HS-5 (cell line): ENCODE measurements at places on chromosomes 5 and 9.

GRCh38 chr9:2337131-2337530, 284.5 kb upstream of the VLDLR start:
- no peak for DNase-seq

DNA sequence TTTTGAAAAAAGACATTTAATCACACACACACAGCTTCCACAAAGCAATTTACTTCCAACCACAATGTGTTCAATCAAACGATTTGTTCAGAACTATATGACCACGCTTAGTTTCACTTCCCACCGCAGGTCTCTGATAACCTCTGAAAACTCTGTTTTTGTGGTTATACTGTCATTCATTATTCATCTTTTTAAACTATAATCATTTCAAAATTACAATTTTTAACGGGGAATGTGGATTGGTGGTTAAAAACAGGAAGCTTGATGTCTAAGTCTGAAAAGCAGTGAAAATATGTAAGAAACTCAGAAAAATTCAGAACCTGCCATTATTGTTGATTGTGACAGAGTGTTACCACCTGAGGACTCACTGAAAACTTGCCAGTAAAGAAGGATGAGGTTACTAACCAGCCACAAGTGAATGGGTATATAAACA, 12.7 kb upstream of the TMEM174 start:
- no peak for DNase-seq

DNA sequence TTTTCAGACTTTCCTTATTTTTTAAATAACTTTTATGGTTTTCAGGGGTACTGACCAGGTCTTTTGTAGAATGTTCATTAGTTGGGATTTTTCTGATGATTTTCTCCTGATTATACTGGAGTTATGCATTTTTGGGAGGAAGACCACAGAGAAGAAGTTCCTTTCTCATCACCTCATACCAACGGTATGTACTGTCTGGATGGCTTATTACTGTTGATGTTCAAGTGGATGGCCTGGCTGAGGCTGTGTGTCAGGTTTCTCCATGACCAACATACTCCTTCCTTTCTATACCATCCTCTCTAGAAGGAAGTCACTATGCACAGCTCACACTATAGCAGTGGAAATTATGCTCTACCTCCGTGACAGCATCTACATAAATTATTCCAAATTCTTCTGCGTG, 71.1 kb upstream of the NR3C1 start:
- no peak for DNase-seq

GRCh38 chr5:159645179-159645846, 271.0 kb upstream of the ADRA1B start:
- DNase-seq, result no peak

DNA sequence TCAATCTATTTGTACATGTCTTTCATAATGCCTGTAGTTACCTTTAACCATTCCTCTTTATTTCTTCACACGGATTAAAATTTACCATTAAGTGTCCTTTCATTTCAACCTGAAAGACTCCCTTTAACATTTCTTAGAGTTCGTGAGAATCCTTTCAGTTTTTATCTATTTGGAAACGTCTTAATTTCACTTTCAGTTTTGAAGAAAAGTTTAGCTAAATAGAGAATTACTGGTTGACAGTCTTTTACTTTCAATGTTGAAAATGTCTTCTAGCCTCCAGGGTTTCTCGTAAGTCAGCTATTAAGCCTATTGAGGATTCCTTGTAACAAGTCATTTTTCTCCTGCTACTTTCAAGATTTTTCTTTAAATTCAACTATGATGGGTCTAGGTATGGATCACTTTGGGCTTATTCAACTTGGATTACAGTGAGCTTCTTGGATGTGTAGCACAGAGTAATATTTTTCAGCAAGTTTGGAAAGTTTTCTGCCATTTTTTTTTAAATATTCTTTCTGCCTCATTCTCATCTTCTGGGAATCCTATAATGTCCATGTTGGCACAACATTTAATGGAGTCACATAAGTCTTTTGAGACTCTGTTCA, 48.5 kb downstream of the RFX3 start:
- no peak for DNase-seq

GRCh38 chr5:130231786-130232185, 327.5 kb downstream of the CHSY3 start:
- no peak for DNase-seq

GRCh38 chr9:125631391-125632085, 75.5 kb downstream of the MAPKAP1 start:
- no peak for DNase-seq

- DNase-seq, result no peak
Measured at GRCh38 chr9:38181866-38182265, 112.8 kb upstream of the SHB start.

GRCh38 chr5:178150977-178151734, 2.5 kb downstream of the NHP2 start:
- no peak for DNase-seq

DNA sequence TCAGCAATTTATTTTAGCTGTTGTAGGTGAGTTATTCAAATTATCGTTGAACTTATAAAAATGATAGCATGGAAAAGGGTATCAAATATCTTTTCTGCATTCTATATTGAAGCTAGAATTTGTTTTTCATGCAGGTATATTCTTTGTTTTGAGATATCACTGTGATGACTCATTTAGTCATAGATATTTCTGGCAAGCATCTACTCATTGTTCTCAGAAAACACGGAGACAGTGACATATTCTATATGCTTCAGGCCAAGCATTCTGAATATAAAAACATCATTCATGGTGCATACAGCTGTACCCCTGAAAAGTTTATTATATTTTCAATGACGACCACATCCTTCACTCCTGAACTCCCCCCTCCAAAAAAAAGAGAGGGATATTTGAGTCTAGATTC, 150.3 kb upstream of the GRIA1 start:
- DNase-seq, result no peak

GRCh38 chr9:27717991-27718390, 144.7 kb upstream of the C9orf72 start:
- no peak for DNase-seq

DNA sequence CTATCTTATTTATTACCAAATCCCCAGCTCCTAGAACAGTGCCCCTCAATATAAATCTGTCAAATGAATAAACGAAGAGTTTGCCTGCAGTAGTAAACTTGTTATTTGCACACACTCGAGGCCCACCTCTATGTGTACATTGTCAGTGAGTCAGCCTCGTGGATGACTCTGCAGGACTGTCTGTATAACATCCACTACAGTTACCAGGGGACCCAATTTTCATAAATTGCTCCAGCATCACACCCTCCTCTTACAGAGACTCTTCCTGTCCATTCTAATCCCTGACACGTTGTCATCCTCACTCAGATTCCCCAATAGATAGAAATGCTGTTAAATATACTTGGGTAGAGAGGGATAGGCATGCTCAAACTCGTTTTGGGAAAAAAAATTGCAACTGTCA, 478.5 kb downstream of the RAB3C start:
- DNase-seq, result no peak

DNA sequence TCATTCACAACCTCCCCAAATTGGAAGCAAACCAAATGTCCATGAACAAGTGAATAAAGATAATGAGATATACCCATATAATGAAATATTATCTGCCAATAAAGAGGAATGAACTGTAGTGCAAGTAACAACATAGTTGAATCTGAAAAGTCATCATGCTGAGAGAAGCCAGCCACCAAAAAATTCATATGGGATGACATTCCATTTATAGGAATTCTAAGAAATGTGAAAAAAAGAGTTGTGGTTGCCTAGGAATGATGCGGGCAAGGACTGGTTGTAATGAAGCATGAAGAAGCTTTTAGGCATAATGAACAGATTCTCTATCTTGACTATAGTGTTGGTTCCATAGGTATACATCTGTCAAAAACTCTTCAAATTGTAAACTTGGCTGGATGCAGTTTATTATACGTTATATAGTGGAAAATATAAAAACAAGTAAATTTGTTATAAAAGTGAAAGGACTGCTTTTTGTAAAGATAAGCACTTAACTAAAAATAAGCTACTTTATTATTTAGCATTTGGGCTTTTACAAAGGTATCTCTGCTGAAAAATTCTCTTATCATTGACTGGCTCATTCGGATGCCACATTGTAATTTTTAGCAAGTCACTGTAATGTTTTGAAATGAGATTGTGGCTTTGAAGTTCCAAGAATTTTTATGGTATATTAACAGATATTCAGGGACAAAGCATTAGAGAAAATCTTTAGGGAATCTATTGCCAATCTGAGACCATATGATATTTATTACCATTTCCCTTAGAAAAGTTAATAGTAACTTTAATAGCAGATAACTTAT, 21.2 kb upstream of the TTC23L start:
- no peak for DNase-seq

DNA sequence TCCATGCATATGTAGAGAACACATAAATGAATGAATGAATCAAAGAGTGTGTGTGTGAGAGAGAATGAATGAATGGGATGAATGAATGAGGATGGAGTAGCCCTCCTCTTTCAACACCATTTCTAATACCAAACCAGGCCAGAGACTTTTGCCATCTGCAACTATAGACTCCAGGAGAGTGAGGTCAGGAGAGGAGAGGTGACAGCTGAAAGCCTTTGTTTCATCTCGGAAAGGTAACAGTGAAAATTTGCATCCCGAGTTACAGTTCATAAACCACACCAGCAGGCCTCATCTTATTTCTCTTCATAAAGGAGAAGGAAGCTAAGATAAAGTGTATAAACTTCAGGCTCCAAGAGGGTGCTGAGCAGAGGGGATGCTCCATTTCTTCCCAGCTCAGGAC, 255.3 kb upstream of the KLF4 start:
- no peak for DNase-seq

- no peak for DNase-seq
Measured at GRCh38 chr5:169648725-169649310, 11.7 kb downstream of the DOCK2 start.

GRCh38 chr5:14364096-14364495, 217.5 kb upstream of the OTULINL start:
- no peak for DNase-seq

GRCh38 chr9:90070931-90071660, 466.3 kb downstream of the GADD45G start:
- DNase-seq, result no peak

DNA sequence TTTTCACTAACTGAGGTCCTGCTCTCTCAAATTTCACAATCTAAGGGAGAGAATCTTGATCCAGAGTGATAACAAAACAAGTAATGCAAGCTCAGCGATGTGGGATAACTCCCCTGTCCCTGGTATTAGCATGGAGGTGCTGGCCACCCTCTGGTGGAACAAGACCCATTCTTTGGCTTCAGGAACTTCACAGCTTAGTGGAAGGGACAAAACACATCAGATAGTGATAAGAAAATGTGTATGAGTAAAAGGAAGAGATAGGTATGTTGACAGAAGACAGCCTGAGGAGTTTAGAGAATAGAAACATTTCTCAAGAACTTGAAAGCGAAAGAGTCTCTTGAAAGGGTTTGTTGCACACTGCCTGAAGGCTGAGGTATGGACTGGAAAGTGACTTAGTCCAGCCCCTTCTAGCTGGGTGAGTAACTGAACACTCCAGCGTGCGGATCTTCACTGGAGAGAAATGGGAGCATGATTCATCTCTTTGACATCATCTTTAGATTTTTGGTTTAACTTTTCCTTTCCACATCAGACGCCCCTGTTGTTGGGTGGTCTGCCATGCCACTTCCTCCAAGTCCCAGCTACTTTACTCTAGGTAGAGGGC, 25.4 kb upstream of the ZSWIM6 start:
- no peak for DNase-seq

GRCh38 chr5:142769251-142769792, 855 bp upstream of the ARHGAP26 start:
- no peak for DNase-seq

GRCh38 chr5:51389577-51390463, 6.6 kb downstream of the ISL1 start:
- no peak for DNase-seq

- DNase-seq, result no peak
Measured at GRCh38 chr5:167281925-167282324, 1009.5 kb upstream of the WWC1 start.

- DNase-seq, result no peak
Measured at GRCh38 chr5:170639221-170639925, 135.6 kb downstream of the KCNIP1 start.

DNA sequence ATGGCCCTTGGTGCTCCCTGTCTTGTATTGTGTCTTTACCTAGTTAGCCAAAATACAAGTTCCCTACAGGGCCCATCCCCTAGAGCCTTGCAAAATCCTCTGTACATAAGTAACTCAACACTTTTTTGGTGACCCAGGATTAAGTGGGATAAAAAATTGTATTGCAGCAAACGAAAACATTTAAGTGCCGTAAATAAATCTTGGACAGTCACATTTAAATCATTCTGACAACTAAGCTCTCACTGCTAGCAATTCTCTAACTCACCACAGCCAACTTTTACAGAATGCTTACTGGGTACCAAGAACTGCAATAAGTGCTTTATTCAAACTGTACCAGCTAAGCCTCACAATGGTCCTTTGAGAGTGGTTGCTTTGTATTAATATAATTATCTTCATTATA, 56.6 kb downstream of the GNAQ start:
- no peak for DNase-seq

DNA sequence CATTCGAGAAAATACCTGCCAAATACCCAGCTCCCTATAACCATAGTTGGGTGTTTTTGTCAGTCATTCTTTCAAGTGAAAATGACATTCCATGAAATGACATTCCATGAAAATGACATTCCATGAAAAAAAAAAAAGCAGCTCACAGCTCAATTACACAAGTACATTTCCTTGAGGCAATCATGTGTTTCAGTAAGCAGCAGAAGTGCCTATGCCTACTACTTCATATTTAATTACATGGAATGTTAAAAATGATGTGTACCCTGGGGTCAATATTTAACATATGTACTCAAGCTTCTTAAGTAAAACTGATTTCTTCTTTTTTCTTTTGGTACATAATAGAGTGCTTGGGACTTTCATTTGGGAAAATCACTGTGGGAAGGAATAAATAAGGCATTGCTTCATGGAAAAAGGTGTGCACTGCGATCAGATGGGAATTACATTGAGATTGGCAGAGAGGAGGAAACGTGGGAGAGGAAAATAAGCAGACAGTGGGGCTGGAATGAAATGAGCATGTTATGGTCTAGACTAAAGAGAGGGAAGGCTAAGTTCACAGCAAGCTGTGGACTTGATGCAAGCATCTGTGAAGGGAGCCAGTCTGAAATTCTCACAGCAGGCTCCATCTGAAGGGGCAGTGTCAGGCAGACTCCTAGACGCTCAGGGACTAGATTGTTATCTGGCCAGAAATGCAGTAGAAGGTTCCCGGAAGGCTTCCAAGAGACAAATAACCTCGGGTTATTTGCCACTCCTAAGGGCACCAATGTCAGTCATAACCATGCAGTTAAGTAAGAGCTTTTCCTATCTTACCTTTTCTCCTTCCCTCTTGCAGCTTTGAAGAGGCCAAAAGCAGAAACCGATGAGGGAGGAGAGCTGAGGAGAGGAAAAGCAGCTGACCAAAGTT, 15.2 kb upstream of the SPATA9 start:
- no peak for DNase-seq

- DNase-seq, result no peak
Measured at GRCh38 chr5:76704131-76704663, 11.7 kb upstream of the F2R start.

- DNase-seq, result peak; percentile 44
Measured at GRCh38 chr9:69573651-69574050, 98.5 kb downstream of the APBA1 start.

DNA sequence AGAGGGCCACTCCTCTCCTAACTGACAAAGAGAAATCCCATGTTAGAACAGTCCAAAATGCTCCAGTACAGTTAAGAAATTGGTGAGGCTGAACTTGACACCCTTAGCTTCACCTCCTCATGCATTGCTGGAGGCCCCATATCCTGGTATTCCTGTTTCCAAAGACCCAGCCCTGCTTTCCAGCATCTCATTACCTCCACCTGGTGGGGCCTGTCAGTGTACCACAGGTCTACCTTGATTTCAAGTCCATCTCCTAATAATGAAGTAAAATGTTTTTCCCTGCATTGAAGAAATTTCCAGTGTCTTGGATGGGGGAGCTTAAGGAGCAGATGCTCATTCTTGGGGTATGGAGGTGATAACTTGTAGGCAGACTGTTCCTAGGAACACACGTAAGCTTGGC, 70.6 kb upstream of the S1PR3 start:
- no peak for DNase-seq
